LHCN-M2 (cell line): ENCODE measurements at places on chromosomes 5 and 9. TPM values are rescaled to one million over a fixed set of nuclear protein-coding genes. Genes with fewer than 3 reads are reported as not detected.

DNA sequence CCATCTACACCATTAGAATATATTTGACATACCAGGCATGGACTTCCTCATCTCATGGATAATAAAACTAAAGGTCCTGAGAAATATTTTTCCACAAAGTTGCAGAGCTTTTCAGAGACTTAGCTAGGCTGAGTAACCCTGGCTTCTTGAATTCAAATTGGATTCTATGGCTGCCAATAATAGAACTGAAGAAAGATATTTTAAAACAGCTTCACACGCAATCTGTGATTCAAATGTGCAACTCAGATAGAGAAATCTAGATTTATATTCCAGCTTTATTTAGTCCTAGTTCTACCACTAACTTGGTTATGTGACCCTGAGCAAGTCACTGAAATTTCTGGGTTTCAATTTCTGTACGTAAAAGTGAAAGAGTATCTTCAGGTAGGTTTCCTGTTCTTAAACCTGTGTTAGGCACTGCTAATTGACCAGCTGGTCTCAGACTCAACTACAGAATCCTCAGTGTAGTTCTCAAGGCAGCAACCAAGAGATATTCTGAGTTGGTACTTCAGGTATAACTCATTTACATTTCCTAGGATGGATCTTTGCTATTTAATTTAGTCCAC, 235.3 kb downstream of the GABRB2 start:
- no peak for DNase-seq

DNA sequence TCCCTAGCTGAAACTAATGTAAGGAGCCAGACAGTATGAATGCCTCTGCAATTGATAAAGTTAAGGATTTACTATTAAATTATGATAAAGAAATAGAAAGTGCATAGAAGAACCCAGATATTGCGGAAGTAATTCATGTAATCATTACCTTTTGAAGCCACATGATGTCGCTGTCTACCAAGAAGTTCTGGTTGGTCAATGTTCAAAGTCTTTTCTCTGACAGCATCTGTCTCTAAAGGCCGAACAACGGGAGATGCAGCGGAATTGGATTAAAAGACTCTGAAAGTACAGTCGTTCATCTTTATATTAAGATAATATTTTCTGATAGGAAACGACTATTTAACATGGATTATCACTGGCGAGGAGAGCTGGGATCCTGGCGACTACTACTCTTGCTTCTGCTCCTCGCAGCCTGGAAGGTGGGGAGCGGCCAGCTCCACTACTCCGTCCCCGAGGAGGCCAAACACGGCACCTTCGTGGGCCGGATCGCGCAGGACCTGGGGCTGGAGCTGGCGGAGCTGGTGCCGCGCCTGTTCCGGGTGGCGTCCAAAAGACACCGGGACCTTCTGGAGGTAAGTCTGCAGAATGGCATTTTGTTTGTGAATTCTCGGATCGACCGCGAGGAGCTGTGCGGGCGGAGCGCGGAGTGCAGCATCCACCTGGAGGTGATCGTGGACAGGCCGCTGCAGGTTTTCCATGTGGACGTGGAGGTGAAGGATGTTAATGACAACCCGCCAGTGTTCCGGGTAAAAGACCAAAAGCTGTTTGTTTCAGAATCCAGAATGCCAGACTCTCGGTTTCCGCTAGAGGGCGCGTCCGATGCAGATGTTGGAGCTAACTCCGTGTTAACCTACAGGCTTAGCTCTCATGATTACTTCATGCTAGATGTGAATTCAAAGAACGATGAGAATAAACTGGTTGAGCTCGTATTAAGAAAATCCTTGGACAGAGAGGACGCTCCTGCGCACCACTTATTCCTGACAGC, at the start of gene PCDHA8:
TSS of gene PCDHA8 (plus strand) at position 210 of the 985 bp plus-strand sequence. CDS start at position 345, 135 bp downstream.
- no peak for DNase-seq

DNA sequence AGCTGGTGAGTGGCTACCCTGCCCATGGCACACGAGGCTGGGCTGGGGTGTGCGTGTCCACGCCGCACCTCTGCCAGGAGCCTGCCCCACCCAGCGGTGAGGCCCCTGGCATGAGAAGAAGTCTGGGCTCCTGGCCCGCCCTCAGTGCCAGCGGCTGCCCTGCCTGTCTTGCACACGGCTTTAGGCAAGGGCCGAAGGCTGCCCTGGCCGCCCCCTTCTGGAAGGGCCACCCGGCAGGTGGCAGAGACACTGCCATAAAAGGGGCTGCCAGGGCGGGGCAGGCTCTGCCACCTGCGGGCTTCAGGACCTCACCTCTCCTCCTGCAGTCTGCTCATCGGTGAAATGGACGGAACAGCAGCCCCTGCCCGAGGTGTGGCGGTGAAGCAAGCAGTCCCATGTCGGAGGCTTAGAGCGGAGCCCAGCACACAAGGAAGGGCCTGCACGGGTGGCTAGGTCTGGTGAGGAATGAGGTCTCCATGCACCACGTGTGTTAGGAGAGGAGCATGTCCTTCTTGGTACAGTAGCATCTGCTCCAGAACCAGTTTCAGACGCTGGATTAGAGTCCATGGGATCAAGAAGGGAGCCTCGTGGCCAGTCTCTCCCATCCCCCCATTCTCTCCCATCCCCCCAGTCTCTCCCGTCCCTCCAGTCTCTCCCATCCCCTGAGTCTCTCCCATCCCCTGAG, 34.8 kb upstream of the TMEM250 start:
- no peak for DNase-seq

- DNase-seq = no peak
Measured at GRCh38 chr9:69675563-69675962, 3.4 kb upstream of the APBA1 start.

DNA sequence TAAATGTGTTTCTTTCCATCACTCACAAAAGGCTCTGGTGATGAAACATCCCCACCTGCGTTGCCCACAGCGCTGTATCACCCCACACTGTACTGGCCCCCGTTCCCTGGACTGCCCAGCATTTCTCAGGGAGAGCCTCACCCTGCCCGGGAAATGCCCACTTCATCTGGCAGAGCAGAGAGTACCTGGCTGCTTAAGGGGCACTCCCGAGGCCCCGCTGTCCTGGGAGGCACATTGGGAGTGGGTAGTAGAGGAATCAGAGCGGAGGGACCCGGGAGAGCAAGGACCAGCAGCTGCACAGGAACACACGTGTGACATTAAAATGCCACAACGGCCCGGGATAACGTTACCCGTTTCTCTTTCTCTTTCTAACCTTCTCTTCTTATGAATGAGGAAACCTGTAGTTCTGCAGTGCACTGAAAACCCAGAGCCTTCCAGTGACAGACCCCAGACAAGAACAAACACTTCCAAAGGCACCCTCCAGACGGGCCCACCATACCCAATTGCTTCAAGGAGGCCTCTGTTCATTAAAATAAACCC, 110.0 kb downstream of the ROR2 start:
- DNase-seq = no peak

DNA sequence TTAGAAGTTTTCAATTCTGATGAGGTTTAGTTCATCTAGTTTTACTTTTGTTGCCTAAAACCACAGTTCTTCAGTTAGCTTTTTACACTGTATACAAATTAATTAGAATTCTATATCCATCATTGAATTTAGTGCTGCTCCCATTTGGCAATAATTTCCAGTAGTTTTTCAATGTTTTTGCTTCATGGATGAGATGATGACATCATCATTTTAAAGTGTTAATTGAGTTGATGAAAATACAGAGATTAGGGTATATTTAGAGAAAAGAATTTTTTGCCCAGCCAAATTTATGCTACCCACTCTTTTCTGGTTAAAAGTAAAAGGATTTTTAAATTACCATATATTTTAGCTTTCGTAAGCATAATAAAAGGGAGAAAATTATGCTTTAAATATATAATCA, 323.8 kb downstream of the TMEM167A start:
- DNase-seq = no peak

DNA sequence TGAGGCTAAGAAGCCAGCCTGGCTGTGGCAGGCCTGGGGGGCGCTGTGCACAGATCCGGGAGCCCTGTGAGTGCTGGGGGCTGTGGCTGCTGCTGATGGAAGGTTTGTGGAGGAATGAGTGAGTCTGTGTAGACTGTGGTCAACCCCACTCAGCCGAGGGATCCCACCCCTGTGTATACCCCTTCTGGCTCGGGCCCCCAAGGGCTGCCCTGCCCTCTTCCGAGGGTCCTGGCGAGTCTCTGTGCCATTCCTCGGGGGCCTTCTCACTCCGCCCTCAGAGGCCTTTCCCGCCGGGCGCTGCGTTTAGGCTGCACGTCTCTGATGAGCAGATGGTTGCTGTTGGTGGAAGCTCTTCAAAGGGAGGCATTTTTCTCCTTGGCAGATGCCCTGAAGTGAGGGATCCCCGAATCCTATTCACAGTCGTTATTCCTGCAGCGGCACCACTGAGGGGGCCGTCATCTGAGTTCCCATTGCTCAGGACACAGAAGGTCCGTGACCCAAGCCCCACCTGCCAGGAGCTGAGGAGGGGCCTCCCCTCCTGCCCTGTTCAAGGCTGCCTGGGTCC, 94.1 kb downstream of the RXRA start:
- no peak for DNase-seq

- DNase-seq = no peak
Measured at GRCh38 chr5:6753851-6754250, 40.6 kb downstream of the TENT4A start.

DNA sequence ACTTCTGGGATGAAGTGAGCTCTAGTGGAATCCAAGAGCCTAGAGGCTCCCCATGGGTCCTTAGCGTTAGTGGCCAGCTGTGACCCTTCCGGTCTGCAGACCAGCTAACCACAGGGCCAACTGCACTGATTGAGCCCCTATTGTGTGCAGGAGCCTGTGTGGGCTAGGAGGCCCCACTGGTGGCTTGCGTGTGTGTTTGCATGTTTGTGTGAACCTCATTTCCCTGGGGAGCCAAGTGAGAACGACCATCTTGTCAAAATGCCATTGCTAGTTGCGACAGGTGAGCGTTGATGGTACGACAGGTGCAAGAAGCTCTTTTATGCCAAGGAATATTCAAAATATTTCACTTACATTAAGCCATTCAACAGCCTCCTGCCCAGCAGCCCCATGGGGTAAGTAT, 44.1 kb upstream of the ANKRD33B start:
- peak; percentile 20 for DNase-seq

GRCh38 chr9:113620377-113621161, 157.0 kb downstream of the RGS3 start:
- DNase-seq = peak; percentile 94

DNA sequence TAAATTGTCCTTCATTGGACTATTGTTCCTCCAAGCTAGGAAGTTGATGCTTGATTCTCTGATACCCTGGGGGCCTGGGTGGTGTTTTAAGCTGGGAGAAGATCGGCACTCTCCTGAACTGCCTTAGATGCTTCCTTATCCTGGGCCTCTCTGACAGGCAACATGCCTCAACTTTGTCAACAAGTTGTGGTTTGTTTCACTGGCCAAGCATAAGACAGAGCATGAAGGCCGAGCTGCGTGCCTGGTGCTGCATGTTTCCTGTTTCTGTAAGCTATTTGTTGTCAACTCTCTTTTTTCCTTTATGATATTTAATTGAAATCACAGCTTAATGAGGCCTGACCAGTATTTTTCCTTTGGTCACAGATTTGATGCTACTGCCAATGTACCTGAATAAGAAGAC, 187.6 kb upstream of the TNC start:
- DNase-seq = no peak

DNA sequence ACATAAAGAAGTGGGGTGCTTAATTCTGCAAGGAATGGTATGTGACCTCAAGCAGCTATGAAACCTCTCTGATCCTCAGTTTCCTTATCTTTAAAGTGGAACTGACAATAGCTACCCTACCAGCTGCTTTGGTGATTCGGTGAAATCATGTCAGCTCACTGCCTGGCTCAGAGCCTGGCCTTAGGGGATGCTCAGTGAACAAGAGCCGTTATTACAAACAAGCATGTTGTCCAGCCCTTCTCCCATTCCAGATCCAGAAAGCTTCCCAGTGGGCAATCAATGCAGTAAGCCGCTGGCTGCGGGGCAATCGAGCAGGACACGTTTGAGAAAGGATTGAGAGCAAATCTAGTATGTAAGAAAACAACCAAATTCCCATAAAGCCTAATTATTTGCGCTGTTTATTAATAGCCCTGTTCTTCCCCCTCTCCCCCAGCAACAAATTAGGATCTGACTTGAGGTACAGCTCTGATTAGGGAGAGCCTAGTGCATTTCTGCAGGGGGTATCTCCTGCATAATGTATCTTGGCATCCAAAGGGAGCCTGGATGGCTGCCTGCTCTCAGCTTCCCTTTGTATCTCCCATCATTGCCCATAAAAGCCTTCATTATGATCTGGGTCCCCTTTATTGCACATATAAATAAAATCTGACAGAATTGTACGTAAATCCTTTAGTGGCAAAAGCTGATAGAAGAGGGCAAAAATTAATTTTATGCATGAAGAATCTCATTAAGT, 371.4 kb downstream of the TMEM232 start:
- DNase-seq = no peak

- no peak for DNase-seq
Measured at GRCh38 chr5:87777877-87778276, 365.1 kb upstream of the CCNH start.

DNA sequence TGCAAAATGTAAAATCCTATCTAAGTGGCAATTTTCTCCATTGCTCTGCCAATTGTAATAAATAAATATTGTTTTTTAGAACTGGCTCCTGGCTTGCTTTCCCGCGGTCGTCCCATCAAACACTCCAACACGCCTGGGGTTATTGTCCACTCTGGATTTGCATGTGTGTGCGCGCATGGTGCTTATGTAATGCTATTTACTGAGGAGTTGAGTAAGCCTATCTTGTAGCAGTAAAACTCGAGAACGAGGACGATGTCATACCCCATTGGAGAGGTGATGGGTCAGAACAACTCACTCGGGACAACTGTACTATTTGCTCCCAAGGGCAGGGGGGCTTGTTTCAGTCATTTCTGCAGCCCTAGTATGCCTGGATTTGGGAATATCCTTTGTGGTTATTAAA, 220.9 kb downstream of the PAX5 start:
- no peak for DNase-seq

DNA sequence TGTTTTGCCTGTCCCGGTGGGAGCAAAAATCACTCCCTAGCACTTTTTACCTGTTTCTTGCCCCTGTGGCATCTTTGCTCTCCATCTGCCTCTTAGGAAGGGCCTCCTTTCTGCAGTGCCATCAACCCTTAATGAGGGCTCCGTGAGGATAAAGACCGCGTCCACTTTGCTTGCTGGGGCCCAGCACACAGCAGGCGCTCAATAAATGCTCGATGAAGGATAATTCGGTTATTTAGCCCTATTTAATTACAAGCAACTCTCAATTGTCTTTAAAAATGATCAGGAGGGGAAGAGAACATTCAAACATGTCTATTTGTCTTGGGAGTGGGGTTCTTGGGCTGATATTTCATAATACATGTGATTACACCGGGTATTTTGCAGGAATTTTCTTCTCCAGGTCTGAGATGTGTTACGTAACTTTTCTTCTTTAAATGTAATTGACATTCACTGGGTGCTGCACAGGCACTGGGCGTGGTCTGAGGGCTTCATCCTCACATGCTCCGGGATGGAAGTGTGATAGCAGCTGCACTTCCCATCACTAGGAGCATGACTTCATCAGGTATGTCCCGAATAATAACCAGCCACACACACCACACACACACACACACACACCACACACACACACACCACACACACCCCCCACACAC, 19.8 kb upstream of the NTNG2 start:
- DNase-seq = peak; percentile 50

GRCh38 chr5:96660971-96661854, 963 bp upstream of the CAST start:
- peak; percentile 67 for DNase-seq

- DNase-seq = no peak
Measured at GRCh38 chr5:59565551-59565950, 328.0 kb downstream of the PDE4D start.

Gene FAM153A
- total RNA-seq = not detected in 2 replicates

Gene TRPM3
- 3.4 and 7.8 TPM in 2 replicates for total RNA-seq

Gene KIAA0825
- total RNA-seq = 3.1 and 3.3 TPM in 2 replicates

Gene OCLN
- 0.06 TPM in 2 replicates for total RNA-seq

Gene TXNDC8
- total RNA-seq = not detected in 2 replicates

Gene ADAMTSL1
- total RNA-seq = 74.5 and 85.1 TPM in 2 replicates

Gene IL3
- total RNA-seq = not detected in 2 replicates
